ENCODE measurements at places on chromosomes 1 and 21.

DNA sequence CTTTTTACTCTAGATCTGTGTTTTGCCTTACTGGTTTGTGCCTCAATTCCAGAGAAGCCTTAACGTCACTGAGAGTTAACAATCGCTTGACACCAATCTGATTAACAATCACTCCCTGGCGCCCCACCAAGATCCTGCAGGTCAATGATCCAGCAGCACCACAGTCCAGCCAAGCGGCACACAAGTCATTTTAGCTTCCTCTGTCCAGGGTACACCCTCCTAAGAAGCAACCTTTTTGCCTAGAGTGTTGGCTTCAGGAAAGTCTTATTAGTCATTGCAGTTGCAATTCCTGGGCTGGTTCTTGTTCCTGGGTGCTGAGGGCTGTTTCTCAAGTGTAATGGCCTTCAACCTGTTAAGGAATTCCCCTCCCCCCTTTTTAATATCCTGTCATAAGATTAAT, 323.0 kb upstream of the USP25 start:
- DNase-seq = no peak

DNA sequence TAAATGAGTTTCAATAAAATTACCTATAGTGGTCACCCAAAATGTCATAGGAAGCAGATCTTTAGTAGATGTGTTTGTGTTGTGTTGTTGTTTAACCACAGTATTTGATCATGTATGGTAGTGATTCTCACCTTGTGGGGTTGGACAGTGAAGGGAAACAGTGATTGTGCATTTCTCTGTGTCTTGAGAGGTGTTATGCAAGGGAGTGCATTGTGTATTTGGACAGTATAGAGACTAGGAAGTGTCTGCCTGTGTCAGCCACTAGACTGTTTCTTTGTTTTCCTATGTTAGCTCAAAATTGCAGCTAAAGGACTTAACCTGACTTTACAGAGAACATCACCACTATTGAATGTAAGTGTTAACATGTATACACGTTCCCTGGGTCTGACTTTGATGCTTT, 6.0 kb downstream of the RGS2 start:
- DNase-seq = no peak

DNA sequence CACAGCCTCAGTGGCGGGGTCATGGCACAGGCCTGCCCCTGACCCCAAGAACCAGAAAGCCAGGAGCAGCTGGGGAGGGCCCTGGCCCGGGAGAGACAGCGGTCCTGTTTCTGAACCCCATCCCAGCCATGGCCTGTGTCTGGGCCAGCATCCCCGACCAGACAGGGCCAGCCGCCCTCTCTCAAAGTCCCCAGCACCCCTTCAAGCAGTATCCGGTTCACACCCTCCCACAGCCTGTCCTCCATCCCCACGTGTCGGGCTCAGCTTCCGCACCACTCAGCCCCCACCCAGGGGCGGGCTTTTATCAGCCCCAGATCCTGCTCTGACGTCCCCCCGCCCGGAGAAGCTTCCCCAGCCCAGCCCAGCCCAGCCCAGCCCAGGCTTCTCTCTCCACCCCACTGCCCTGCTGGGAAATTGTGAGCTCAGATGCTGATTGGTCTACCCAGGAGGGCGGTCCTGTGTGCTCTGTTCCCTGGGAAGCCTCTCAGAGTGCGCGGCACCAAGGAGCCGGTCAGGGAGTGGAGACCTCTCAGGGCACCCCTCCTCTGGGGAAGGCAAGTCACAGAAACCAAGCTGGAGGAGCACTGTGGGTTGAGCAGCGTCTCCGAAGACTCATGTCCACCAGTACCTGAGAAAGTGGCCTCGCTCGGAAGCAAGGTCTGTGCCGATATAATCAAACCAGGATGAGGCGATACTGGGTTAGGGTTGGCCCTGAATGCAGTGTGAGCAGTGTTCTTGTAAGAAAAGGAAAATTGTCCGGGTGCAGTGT, 4.7 kb upstream of the FAAP20 start:
- no peak for DNase-seq

DNA sequence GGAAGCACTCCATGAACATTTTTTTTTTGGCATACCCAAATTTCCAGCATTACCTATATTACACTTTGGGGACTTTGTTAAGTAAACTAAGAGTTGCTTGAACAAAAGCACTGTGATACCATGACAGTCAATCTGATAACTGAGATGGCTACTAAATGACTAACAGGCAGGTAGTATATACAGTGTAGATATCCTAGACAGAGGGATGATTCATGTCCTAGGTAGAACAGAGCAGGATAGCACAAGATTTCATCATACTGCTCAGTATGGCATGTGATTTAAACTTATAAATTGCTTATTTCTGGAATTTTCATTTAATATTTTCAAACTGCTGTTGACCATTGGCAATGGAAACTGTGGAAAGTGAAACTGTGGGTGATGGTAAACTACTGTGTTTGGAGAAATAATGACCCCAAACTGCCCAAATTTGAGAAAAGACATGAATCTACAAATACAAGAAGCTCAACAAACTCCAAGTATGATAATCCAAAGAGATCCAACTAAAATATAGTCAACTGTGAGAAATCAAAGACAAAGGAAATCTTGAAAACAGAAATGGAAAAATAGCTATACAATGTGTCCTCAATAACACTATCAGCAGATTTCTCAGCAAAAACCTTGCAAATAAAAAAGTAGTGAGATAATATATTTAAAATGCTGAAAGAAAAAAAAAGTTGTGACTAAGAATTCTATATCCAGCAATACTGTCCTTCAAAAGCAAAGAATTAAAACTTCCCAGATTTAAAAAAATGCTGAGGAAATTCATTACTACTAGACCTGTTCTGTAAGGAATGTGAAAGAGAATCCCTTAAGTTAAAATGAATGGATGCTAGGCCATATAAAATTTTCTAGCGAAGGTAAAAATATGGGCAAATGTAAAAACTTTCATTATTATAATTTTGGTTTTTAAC, 410.4 kb downstream of the DUSP10 start:
- DNase-seq = no peak

- DNase-seq = no peak
Measured at GRCh38 chr1:174837386-174837785, 162.4 kb upstream of the CACYBP start.

GRCh38 chr21:35336534-35336933, 287.4 kb upstream of the RUNX1 start:
- DNase-seq = no peak

DNA sequence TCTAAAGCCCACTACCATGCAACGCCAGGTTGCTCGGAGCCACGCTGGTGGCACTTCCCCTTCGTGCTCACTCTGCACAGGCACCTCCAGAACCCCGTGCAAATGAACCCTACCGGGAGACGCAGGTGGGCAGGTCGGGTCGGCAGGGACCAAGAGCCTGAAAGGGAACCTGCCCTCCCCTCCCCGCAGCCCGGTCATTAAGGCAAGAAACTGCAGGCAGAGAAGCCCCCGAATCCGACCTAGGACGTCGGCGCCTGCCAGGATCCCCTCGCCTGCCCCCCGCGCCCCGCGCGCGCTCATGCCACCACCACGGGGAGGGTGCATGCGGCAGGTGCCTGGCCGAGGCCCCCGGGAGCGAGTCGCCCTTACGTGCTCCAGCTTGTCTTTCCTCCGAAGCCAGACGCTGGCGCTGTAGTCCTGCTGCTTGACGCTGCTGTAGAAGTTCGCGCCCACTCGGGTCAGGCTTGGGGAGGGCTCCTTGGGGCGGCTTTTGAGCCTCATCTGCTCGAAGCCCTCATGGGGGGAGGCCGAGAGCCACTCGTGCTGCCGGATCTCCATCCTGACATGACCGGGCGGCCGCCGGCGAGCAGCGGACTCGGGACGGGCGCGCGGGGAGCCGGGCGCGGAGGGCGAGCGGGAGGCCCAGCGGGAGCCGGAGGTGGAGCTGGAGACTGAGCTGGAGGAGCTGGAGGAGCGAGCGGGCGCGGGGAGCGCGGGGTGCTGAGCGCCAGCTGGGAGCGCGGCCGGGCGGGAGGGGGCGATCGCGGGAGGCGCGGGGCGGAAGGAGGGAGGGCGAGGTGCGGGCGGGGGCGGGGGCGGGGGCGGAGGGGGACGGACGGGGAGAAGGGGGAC, 552 bp downstream of the PLD5 start:
- DNase-seq = no peak

- no peak for DNase-seq
Measured at GRCh38 chr1:200242110-200243041, 167.5 kb downstream of the ZNF281 start.

GRCh38 chr1:108877348-108878159, 769 bp downstream of the GPSM2 start:
- DNase-seq = no peak

DNA sequence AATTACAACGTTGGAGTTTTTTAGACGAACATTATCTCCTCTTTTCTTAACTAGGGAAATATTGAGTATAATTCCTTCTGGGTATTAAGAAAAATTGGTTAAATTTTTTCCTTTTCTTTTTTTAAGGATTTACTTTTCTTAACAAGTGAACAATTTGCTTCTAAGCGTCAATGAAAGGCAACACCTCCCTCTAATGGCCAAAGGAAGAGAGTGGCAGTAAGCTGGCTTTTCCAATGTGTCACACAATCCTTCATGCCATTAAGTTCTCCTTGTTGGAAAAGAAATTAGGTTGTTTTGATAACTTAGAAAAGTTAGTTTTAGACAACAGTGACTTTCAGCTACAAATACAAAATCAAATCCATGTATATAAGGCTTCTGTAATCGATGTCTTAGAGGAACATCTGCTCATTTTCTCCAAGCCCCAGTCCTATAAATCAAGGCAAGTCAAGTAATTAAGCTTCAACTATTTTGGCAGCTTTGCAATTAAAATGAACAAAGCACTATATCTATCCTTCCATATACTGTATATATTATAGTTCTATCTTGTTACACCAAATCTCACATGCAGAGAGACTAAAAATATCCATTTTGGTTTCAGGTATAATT, 62.8 kb downstream of the EDEM3 start:
- peak; percentile 28 for DNase-seq

GRCh38 chr1:204126386-204126785, 25.5 kb downstream of the ETNK2 start:
- DNase-seq = no peak

DNA sequence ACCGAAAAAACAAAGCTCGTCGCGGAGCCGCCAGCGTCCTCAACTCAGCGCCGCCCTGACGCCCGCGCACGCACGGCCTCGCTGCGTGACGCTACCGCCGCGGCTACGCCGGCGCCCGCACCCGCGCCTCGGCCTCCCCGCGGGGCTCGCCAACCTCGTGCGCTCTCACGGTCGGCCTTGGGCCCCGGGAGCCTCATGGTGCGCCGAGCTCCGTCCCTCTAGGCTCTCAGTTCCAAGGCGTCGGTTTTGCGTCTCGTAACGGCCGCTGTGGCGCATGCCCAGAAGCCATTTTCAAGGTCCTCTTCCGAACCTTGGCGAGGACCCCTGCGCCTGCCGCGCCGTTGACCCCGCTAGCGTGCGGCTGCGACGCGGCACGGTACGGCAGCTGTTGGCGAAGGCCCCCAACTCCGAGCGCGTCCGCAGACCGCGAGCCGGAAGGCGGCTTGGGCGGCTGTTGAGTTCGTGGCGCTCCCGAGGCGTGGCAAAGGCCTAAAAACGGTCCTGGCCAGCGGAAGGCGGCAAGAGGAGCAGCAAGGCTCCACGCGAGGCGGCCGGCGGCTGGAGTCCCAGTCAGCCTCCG, at the start of gene HENMT1:
TSS of gene HENMT1 (minus strand) at position 64 of the 580 bp plus-strand sequence. CDS start 1,209 bp downstream, outside the sequence.
- no peak for DNase-seq

GRCh38 chr1:205012391-205013140, 30.4 kb upstream of the CNTN2 start:
- no peak for DNase-seq

DNA sequence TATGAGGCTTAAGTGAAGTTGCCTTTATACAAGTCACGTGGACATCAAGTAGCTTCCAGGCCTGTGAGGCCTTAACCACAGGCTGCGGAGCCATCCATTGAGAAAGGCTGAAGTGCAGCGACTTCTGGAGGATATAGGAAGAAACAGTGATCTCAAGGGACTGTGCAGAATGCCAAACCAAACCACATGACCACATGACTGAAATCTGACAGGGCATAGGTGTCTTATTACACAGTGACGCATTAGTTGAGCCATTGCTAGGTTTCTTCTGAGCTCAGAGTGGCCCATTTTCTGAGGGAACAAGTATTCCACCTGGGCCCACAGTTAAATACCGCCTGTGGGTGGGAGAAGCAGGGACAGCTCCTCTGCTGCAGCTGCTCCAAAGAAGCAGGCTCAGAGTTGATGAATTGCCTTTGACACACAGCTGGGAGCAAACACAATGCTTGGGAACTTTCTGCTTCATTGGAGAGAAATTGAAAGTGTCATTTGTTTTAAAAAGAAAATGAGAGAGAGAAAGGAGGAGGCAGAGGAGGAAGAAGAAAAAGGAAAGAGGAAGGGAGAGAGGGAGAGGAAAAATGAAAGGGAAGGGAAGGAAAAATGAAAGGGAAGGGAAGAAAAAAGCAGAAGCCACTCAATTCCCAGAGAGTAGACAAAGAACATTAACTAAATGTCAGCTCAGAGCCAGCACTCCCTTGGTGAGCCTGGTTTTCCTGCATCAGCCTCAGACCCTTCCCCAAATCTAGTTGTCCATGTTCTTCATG, 94.4 kb downstream of the COLGALT2 start:
- peak; percentile 89 for DNase-seq

DNA sequence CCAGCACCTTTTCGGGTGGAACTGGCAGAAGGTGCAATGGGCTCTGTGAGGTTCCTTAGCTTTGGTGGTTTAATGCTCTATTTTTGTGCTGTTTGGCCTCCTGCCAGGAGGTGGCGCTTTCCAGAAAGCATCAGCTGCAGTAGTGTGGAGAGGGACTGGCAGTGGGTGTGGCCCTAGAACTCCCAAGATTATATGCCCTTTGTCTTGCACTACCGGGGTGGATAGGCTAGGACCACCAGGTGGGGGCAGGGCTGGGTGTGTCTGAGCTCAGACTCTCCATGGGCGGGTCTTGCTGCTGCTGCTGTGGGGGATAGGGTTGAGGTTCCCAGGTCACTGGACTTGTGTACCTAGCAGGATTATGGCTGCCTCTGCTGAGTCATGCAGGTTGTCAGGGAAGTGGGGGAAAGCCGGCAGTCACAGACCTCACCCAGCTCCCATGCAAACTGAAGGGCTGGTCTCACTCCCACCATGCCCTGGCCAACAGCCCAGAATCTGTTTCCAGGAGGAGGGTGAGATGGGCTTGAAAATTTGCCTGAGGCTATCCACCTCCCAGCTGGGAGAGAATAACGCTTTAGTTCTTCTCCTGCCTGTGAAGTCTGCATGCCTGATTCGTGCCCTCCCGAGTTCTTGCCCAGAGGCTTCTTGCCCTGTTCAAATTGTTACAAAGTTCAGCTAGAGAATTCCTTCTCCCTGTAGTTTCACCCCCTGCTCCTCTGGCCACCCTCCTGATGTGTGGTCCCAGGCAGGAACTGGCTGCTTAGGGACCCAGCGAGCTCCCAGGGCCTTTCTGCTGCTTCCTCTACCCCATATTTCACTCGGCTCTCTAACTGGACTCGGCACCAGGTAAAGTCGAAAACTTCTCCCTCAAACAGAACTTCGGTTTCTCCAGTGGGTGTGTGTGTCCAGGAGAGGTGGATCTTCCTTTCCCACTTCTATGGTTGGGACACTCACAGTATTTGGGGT, 76.5 kb upstream of the BTG3 start:
- no peak for DNase-seq

GRCh38 chr1:10510520-10511493, 36.1 kb downstream of the PEX14 start:
- DNase-seq = peak; percentile 70

Measured in T47D (cell line).